ENCODE measurements at places on chromosomes 2 and 18.

GRCh38 chr2:134142341-134142738 is 111.5 kb upstream of the MGAT5 start:
- DNase-seq = no peak

- DNase-seq = no peak
These were observed 262.6 kb upstream of the HDAC4 start for GRCh38 chr2:239663364-239663924.

- DNase-seq = no peak
These were observed 611.1 kb upstream of the FANCL start for GRCh38 chr2:58852243-58852642.

DNA sequence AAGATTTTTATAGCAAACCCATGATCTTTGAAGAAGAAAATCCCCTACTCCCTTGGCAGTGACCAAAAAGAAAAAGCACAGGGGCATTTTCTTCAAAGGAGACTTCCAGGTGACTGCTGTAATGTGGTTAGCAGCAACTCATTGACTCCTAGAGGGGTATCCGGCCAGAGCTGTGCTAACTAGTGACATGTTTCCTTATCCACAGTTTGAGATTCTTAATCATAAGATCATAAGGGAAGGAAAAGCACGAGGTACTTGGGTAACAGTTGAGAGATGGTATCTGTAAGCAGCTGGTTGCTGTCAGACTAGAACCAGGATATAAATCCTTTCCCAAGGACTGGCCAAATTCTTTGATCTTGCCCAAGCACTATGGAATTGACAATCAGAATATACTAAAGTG is 124.7 kb downstream of the MREG start:
- no peak for DNase-seq

DNA sequence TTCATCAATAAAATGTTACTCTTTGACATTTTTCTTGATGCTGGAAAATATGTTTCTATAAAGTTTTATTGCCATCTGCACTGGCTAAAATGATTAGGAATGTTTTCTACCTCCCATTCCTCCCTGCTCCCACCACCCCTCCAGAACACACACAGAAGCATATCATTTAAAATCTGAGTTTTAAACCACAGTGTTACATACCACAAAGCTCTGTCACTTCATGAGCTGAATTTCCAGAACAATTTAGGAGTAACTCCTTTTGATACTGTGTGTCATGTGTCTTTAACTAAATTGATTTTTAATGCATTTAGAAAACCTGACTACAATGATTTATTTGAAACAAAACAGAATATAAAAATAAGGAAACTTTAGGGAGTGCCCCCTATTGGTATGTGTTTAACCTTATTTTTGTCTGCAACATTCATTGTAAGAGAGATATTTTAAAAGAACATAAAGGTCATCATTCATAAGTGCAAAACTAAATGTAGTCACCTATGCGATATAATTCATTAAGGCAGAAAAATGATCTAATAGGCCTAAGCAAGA is 52.0 kb downstream of the FEZ2 start:
- DNase-seq = no peak

- no peak for DNase-seq
These were observed 51.8 kb downstream of the TFPI start for GRCh38 chr2:187502467-187502866.

DNA sequence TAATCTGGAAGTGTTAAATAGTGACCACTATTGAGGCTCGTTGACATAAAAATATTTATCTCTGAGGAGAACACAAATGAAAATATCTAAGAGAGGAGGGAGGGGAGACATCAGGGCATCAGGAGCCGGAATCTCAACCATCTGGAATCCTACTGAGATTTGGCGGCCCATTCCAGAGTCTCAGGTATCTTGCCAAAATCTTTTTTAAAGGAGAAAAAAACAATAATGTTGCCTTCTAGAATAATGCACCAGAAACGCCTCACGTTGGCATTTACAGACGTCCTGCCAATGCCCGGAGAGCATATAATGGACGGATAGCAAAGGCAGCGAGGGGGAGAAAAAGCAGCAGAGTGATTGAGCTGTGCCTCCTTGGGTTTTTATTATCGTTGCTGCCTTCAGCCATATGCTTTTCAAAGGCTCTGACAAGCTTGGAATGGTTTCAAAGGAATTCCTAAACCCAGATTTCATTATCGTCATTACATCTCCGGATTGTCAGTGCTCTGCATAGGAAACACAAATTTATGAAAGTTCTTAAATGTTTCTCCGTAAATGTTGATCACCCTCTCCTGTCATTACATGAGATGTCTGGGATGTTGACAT is 30.9 kb upstream of the EGR4 start:
- DNase-seq = no peak

DNA sequence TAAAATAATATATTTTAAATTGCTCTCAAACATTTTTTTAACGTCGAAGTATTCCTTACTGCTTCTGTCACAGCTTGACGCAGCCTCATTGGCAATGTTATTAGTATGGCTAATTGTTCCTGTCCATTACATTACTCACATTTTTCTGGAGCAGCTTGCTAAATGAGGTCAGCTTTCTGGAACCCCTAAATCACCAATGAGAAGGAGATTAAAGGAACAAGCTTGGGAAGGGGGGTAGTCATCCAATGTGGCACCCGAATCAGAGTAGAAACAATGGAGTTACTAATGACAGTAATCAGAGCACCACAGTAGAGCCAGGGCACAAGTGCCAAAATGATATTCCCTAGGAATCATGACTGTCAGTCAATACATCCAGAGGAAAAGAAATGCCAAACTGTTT is 5.1 kb downstream of the NEUROD1 start:
- DNase-seq = no peak

GRCh38 chr18:75779910-75780309 is 352.4 kb upstream of the SMIM21 start:
- no peak for DNase-seq

DNA sequence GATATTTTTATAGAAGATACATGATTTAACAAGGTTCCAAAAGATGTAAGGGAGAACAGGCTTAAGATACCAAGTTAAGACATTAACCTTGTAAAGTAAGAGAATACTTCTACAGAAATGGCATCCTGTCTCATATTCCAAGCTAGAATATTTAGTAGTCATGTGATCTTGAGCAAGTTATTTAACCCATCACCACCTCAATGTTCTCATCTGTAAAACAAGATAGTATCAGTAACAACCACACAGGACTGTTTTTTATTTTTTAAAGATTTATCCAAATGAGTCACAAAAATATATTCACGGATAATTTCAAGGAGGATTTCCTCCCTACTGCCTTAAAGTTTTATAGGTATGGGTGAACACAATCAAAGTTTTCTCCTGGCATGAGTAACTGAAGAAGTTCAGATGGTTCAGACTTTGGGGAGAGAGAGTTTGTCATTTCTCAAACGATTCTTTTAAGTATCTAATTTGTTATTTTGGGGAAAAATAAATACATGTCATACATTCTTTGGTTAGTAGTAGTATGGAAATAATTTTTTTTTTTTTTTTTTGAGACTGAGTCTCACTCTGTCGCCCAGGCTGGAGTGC is 25.9 kb downstream of the ROCK1 start:
- DNase-seq = no peak

DNA sequence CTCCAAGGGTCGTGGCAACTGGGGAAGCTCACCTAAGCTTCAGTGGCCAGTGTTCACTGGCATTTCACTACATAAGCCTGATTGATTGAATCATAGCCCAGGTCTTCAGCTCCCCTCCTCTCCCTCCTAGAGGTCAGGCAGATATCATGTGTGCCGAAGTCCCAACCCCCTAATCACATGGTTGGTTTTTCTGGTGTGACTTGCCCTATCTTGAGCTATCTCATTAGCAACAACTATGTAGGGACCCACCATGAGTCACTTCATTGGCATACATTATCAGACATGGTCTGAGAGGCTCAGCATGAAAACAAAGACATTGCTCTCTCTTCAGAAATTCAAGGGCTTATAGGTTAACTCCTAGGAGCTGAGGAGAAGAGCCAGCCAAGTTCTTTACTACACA is 76.8 kb downstream of the LYPD1 start:
- DNase-seq = no peak

DNA sequence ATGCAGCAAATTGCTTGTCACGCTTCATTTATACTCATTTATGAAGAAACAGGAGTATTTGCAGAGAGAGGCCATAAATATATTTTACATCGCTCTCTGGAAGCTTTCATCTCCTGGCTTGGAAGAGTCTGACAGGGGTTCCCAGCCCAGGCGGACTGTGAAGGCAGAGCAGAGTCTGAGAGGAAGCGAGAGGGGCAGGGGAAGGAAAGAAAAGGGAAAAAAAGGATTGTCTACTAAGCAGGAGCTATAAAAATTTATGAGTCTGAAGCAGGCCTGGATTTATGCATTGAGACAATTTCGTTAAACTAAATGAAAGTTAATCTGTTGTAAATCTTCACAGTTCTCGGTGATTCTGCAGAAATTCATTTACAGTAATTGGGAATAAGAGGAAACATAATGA is 143.9 kb upstream of the GYPC start:
- no peak for DNase-seq

GRCh38 chr2:121686218-121686617 is 37.0 kb upstream of the CLASP1 start:
- no peak for DNase-seq

GRCh38 chr2:33131111-33131510 is 184.4 kb downstream of the LTBP1 start:
- no peak for DNase-seq

GRCh38 chr18:57768537-57769326 is 34.4 kb downstream of the ATP8B1 start:
- no peak for DNase-seq

GRCh38 chr2:54466870-54467269 is 10.7 kb downstream of the SPTBN1 start:
- no peak for DNase-seq

- no peak for DNase-seq
These were observed 231.4 kb downstream of the FAM210A start for GRCh38 chr18:13494871-13495445.

- DNase-seq = no peak
These were observed 1489.7 kb downstream of the LRP1B start for GRCh38 chr2:140641163-140641562.

- no peak for DNase-seq
These were observed 630 bp downstream of the PPM1G start for GRCh38 chr2:27408601-27409320.

DNA sequence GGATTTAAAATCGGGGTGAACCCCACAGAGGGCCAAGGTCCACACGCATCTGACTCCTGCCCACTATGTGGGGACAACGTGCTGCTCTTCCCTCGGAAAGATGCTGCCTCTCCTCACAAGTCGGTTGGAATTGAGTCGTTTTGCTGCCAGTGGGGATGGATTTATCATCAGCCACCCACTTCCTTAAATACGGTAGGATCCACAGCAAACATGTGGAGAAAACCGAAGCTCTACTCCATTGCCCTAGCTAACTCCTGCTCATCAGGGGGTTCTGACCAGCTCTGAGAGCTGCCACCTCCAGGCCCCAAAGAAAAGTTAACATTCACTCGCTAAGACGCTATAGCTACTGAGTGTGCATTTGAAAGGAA is 80.9 kb downstream of the CHRNA1 start:
- DNase-seq = no peak

DNA sequence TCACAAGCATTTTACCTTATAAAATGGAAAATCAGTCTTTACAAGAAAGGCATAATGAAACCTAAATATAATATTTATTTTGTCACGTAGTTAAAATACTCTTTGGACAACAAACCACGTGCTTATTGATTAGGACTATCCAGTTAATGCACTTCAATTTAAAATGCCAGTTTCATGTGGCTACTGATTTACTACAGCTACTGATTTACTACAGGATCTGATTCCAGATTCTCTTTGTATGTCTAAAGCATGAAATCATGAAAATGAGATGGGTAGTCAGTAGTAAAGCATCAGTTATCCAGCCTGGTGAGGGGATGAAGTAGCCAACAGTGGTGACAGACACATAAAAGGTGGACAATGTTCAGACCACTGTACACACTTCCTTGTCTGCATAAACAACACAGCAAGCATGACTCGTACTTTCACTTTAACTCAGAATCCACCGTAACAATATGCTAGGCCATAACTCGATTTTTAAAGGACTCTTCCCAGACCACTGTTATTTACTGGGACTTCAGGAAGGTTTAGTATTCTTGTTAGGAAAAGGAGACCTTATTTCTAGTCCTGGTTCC is 24.9 kb downstream of the ACAA2 start:
- DNase-seq = no peak

DNA sequence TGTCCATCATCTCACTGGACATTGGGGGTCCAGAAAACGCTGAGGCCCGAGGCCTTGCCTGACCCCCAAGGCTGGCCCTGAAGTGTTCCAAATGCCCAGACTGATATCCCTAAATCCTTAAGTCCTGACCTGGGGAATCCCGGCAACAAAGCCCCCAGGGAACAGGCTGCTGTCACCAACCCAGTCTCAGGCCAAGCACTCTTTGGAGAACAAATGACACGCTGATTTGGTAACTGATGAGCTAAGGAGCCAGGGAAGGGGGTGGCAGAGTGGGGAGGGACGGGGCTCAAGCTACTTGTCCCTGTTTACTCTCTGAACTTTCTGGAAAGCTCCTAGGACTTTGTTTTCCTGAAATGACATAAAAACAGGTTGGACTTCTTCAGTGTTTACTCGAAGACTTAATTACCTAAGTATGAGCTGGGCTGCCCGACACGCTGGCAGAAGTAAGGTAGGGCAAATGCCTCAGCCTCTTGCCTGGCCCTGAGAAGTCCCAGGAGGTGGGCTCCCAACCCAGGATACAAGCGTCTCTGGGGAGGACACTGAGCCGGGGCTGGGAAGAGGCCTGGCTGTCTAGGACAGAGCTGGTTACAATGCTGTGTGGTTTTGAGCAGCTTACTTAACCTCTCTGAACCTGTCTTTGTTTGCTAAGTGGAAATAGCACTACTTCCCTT is 105.5 kb upstream of the GLI2 start:
- no peak for DNase-seq

DNA sequence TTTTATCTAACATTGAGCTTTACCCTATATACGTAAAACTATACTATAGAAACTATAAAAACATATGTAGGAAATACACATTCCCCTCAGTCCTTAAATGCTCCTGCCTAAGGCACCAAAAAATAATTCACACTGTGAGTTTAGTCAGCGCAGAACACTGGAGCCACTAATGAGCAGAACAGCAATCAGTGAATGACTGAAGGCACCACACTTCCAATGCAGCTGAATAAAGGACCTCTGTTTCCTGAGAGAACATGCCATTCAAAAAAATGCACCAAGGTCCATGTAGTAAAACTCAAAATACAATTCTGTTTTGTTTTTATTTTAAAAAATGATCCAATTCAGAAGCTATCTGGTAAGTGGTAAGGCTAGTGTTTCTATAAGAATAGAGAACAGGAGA is 1280.6 kb upstream of the NRXN1 start:
- no peak for DNase-seq

DNA sequence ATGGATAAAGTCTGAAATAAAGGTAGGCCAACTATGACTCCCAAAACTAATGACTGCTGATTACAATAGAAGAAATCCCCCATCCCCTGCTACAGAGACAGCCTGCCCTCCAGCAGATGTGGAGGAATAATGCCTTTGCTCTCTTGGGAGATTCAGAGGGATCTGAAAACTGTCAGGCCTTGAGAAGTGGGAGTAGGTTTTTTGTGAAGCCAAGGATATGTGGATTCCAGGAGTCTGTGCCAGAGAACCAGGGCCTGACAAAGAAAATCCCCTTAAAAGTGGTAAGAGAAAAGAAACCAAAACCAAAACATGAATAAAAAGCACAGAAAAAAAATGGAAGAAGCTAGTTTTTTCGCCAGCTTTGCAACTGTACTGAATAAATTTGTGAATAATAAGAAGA is 397.6 kb downstream of the ZNF521 start:
- no peak for DNase-seq
